ENCODE measurements at places on chromosomes 7 and 10.

DNA sequence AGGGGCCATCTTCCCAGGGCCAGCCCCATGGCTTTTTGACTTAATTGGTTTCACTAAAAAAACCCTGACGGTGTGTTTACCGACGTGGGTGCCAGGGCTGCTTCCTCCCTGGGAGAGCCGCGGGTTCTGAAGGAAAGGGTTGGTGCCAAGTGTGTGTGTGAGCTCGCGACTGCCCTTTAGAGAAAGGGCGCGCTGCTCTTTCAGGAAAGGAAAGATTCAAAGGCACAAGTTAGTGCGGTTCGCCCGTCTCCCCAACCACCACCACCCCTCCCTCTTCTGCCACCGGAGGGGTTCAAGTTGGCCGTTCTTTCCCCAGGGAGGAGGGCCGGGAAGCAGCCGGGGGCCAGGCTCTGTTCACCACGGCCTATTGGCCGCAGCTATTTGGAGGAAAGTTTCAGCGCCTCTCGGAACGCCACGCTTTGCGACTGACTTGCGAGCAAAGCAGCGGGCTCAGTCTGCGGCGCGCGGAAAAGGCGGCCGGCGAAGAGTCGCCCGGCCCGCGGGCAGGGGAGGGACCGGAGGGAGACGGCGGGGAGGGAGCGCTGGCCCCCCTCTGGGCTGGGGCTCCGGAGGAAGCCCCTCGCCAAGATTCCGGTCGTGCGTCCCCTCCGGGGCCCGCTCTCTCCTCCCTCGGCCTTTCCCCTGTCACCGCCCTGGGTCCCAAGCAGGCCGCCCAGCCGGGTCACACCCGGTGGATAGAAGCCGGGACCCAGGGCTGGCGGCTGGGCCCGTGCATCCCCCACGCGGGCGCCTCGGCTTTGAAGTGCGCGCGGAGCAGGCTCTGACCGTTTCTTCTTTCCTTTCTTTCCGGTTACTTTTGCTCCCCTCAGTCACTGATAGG, 165.9 kb upstream of the PPP1R3A start:
- DNase-seq = peak; percentile 38

GRCh38 chr10:78656417-78657162, 412.2 kb upstream of the ZMIZ1 start:
- DNase-seq = no peak

DNA sequence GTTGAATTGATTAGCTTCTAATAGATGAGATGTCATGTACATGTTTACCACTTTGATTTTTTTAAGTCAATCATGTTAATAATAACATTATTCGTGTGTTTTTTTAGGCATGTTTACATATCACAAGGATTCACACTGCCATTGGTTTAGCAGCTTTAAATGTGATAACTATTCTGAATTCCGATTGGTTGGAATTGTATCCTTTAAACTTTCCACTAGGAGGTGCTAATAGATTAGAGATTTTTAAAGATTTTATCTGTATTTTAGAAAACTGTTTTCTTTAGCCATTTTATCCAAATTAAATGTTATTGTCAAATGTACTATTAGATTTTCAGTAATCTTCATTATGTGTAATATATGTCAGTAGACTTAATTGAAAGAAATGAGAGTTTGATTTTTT, 83.2 kb downstream of the HECTD2 start:
- DNase-seq = no peak

- DNase-seq = no peak
These were observed 36.3 kb downstream of the ARID5B start for GRCh38 chr10:61937631-61938351.

DNA sequence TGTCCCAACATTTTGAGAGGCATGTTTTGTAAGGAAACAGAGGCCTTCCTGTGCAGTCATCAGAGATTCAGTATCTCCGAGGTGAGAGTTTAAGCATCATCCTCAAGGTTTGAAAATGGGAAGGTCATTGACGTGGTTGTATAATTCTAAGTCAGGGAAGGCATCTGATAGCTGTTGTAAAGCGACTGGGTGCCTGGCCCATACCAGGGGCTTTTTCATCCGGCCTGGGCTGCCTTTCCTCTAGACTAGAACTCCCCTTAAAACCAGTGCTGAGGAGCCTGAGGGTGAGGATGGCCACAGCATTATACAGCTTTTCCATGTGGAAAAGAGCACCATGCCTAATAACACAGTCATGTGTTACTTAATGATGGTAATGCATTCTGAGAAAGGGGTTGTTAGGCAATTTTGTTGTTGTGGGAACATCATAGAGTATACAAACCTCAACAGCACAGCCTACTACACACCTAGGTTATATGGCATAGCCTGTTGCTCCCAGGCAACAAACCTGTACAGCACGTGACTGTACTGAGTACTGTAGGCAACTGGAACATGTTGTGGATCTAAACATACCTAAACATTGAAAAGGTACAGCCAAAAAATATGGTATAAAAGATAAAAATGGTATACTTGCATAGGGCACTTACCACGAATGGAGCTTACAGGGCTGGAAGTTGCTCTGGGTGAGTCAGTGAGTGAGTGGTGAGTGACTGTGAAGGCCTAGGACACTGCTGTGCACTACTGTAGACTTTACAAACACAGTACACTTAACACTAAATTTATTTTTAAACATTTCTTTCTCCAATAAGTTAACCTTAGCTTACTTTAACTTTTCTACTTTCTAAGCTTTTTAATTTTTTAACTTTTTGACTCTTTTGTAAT, 13.5 kb upstream of the CACUL1 start:
- no peak for DNase-seq

Data from NCI-H2081 treated with DMSO at 0.1 percent for 48 hours (cell line).